GM03348 (cell line): ENCODE measurements at places on chromosomes 1 and 21.

GRCh38 chr1:8540261-8540941 is 222.5 kb downstream of the SLC45A1 start:
- peak; percentile 64 for DNase-seq

GRCh38 chr1:246068619-246069509 is 438.2 kb downstream of the SMYD3 start:
- no peak for DNase-seq

- peak; percentile 46 for DNase-seq
These were observed 83.6 kb downstream of the RUNX1 start for GRCh38 chr21:34965200-34966174.

GRCh38 chr1:56972976-56973375 is 7.2 kb upstream of the C8B start:
- peak; percentile 45 for DNase-seq

GRCh38 chr1:214549604-214550003 is 1.8 kb downstream of the PTPN14 start:
- DNase-seq, result no peak

GRCh38 chr1:40936931-40937339 is 42.6 kb upstream of the CTPS1 start:
- no peak for DNase-seq

DNA sequence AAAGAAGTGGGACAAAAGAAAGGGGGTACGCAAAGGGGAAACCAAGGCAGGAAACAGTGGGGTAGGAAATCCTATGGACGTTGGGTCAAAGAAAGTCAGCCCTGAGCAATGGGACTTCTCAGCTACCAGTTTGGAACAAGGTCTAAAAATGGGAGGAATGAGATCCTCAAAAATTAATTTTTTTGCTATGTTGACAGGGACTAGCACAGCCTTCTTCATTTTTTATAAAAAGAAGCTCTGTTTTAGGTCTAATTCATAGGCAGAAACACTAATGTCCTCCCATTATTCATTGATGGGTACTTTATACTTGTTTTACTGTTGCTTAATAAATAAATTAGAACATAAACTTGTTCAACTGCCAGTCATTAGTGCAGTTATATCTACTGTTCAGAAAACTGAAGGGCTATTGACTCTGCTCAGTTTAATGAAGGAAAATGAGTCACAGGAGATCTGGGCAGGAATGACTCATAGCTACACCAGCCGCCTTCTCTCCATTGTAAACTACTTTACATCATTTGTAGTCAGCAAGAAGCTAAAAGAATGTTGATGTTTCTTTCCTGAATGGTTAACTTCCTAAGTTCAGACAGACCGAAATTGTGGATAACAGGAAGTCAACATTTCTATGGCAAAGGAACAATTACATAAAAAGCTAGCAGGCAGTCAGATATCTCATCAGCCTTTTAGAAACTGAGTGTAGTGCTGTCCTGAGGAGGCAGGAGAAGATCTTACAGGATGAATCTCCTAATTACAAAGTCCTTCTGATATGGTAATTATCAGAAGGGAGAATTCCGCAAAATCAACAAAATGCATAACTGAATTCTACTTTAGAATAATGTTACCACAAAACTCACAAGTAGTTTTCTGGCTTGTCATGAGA is 356.4 kb upstream of the PKN2 start:
- DNase-seq, result peak; percentile 80

GRCh38 chr1:40944326-40944725 is 35.2 kb upstream of the CTPS1 start:
- DNase-seq, result no peak

GRCh38 chr1:20602851-20603450 is 14.1 kb downstream of the CDA start:
- no peak for DNase-seq

- peak; percentile 68 for DNase-seq
These were observed 594 bp downstream of the LUZP1 start for GRCh38 chr1:23168079-23168444.

- DNase-seq, result no peak
These were observed 2.6 kb upstream of the SPRR1A start for GRCh38 chr1:152981146-152981871.

DNA sequence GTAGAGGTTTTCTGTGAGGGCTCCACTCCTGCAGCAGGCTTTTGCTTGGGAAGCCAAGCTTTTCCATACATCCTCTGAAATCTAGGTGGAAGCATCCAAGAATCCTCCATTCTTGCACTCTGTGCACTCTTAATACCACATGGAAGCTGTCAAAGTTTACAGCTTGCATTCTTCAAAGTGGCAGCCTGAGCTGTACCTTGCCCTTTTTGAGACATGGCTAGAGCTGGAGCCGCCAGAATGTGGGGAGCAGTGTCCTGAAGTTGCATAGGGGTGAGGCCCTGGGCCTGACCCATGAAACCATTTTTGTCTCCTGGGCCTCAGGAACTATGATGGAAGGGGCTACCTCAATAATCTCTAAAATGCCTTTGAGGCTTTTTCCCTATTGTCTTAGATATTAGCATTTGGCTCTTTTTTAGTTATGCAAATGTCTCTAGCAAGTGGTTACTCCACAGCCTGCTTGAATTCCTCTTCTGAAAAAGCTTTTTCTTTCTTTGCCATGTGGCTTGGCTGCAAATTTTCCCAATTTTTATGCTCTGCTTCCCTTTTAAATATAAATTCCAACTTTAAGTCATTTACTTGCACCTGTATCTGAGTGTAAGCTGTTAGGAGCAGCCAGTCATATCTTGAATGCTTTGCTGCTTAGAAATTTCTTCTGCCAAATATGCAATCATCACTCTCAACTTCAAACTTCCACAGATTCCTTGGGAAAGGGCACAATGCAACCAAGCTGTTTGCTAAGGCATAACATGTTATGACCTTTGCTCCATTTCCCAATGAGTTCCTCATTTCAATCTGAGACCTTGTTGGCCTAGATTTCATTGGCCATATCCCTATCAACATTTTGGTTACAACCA is 92.1 kb upstream of the ARTN start:
- DNase-seq, result no peak

DNA sequence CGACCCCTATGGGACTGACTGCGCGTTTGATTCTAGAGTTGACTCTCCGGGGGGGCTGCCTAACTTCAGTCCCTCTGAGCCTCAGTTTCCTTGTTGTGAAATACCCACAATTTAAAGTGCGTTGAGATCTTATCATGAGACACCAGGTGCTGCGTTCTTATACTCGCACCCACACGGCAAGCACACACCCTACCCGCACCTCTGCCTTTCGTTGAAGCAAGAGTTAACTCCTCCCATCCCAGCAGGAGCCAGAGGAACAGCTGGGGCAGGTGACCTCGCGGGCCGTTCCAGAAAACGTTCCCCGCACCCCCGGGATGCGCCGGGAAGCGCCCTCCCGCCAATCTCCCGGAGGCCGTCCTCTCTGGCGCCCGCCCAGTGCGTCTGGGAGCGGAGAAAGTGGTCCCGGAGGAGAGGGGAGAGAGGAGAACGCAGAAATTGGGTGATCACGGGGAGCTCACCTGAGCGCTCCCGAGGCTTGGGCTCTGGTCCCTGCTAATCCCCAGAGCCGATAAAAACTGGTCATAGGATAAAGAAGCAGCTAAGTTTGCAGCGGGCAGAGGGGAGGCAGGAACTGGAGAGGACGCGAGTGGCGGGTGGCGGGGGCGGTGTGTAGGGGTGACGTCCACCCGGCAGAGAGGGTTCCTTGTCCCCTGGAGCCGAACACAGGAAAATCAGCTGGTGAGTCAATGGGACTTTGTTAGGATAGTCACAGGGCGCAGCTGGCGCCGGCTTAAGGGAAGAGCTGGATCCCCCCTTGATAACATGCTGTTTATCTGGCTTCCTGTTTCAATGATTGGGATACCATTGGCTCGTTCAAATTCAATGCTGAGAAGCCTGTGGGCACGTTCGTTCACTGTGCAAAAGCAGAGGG is 869 bp downstream of the NAV1 start:
- DNase-seq, result peak; percentile 52

DNA sequence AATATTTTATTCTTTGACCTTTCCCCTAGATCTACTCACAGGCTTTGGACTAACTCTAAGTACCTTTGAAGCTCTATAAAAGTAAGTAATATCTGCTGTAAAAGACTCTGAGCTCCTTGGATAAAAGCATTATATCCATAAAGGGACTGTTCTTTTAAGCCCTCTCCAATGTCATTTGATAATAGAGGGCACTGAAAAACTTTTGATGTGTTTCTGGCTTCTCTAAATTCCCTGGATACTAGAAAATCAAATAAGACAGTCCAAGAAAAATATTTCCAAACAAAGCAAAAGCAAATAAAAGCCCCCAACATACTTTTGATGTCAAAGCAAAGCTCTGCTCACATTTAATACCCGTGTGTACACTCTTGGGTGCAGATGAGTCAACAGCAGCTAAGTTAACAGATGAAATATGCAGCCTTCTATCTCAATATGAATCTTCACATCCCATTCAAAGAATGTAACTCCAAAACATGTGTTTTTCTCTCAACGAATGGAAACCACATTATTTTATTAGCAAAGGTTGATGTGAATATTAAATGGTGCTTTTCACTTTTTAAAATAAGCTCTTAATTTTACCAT is 230.3 kb downstream of the CENPF start:
- peak; percentile 65 for DNase-seq

DNA sequence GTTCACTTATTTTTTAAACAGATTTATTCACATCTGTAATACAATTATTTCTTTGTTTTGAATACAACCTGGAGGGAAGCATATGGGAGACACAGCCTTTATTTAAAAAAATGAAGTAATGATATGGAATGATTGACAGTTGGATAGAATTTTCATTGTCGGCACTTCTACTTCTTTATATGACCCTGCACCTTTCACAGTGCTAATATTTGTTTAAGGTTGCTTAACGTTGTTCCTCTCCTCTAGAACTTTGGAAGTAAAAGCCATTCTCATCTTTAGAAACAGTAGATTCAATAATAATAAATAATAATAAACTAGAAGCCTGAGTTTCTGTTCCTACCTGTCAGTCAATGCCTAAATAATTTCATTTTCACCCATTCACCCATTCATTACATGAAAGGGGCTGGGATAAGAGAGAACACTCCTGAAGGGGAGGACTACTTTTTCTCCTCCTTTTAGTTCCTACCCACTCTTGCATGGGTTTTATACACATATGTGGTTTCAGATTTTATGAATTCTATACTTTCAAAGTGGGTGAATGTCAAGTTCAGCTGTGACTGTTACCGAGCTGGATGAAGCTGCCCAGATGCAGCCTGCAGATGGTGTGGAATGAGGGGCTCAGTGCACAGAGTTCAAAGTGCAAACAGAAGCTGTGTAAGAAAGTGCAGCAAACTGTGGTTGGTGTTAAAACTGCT is 9.4 kb downstream of the RUNX1 start:
- DNase-seq, result no peak

- no peak for DNase-seq
These were observed 22.5 kb upstream of the KHDRBS1 start for GRCh38 chr1:31991182-31991581.

- DNase-seq, result peak; percentile 81
These were observed 2.0 kb upstream of the LIN28A start for GRCh38 chr1:26408604-26409003.

- DNase-seq, result peak; percentile 4
These were observed 247.9 kb upstream of the B3GALT2 start for GRCh38 chr1:193434319-193434718.

DNA sequence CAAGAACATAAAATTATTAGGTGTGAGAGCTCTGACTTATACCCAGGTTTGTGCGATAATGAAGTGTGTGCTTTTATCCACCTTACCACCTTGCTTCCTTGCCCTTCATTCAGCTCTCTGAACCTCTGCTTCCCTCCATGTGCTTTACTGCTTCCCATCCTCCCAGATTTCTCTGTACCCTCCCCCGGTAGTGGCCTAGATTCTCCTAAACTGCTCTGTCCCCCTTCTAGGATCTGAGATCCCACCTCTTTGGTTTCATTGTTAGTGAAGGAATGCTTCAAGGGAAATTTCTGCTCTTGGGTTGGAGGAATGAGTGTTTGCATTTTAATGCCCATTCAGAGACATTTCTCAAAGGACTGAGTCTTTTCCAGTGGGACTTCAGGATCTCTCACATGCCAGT is 159.5 kb downstream of the ST6GALNAC3 start:
- no peak for DNase-seq

DNA sequence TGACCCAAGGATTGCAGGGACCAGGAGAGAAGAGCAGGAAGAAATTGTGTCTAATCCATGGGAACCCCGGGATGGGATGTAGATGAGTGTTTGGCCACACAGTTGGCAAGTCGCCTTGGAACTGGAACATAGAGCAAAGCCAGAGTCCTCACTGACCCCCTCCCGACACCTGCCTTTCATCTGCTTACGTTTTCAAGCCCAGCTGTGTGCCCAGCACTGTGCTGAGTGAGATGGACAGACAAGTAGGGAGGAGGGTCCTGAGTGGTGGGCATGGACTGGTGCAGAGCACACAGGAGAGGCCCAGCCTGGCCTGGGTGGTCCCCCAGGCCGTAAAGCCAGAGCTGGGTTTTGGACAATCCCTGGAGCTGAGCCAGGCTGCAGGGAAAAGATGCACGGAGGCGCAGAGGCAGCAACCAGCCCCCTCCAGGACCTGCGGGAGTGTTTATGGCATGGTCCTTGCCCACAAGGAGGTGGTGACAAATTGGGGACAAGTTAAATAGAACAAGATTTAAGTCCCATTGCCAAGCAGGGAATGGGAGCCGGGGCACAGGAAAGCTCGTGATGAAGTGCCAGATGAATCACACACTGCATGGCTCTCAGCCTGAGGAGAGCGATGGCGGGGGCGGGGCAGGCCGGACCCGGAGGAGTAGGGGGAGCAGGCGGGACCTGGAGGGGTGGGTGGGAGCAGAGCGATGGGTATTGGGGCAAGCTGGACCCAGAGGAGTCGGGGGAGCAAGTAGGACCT is 157.8 kb upstream of the VAMP3 start:
- no peak for DNase-seq

DNA sequence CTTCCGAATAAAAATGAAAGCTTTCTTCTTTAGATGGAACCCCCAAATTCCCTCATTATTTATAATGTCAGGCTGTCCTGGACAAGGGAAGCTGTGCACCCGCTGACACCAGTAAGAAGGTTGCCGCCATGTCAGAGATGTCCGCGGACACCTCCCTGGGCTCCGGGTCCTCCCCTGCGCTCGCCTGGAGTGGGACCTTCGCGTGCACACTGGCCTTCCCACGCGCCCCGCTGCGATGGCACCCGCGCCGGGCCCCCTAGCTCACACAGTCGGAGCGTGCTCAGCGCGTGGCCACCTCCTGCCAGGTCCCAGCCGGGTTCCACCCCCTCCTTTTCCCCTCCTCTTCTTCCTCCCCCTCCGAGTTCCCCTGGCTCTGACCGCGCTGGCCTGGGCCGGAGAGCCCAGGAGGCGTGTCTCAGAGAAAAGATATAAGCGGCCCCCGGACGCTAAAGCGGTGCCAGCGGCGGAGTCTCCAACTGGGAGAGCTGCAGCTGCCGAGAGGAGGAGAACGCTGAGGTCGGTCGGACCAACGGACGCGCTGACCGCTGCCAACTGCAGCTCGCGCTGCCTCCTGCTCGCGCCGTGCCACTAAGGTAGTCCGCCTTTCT is at the start of gene G0S2:
Gene G0S2, plus strand, starts transcription at position 456 of the 608 bp plus-strand sequence. CDS start 273 bp downstream, outside the sequence.
- peak; percentile 55 for DNase-seq

- no peak for DNase-seq
These were observed 12.5 kb upstream of the FAM76A start for GRCh38 chr1:27713139-27713725.

DNA sequence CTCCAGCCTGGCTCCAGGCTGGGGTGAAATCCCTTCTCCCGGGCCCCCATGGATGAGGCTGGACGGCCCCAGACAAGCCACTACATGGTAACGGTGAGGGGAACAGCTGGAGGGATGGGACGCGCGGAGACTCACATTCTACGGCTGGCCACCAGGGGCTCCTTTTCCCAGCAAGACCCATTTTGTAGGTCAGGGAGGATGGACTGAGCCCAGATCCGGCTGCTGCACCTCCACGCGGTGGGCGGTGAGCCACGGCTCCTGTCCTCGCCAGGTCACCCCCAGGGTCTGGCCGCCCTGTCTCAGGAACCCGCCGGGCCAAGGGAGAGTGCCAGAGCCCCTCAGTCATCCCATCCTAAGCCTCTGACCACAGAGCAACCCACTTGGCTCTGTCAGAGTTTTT is 75.0 kb upstream of the ACTRT2 start:
- no peak for DNase-seq
